NCI-H345 (cell line): ENCODE measurements at places on chromosomes 4 and X.

DNA sequence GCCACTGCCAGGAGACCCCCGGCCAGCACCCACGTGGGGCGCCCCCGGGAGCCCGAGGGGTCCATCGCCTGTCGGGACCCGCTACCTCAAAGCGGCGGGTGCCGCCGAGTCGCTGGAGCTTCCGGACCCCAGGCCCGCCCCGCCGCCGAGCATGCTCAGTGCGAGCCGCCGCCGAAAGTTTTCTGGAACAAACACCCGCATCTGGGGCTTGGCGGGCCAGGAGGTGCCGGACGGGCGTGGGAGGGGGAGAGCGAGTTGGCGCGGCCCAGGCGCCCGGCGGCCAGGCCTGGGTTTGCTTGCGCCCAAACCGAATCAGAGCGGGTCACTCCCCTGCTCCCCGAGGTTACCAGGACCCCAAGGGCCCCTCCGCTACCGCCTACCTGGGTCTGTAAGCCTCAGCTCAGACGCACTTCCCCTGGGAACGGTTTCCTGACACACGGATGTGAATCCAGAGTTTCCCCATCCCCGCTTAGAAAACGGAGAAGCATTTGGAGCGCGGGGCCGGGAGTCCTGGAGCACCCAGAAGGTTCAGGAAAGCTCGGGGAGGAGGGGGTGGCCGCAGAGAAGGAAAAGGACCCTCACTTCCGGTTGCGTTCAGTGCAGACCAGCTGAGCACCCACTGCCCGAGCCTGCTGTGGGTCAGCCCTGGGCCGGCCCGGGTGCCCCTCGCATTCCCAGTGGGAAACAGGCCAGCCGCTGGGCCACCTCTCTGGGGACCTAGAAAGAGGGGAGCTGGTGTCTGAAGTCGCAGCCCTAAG, at the start of gene EVC2:
Gene EVC2, minus strand, starts transcription at position 111 of the 758 bp plus-strand sequence. Its CDS starts 46 bp downstream, at position 65.
- peak; percentile 38 for DNase-seq

- no peak for DNase-seq
Observed at GRCh38 chr4:39456946-39457763, 1.6 kb downstream of the RPL9 start.

DNA sequence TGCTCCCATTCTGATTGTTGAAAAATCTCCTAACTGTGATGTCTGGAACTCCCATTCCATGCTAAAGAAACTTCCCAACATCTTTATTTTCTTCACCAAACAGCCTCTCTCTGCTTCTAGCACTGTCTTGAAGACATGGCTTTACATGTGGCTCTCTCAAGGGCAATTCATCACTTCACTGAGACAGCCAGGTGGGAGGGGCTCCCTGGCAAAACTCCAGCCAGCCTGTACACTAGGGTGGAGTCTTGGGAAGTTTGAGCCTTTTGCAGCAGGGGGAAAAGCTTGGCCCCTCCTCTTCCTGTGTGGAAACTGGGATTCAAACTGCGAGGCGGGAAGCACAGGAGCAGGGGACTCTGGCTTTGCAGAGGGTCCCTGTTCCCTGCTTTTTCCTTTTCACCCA, 130.5 kb upstream of the TTC29 start:
- no peak for DNase-seq

GRCh38 chr4:21768349-21769310, 179.9 kb downstream of the KCNIP4 start:
- peak; percentile 25 for DNase-seq

DNA sequence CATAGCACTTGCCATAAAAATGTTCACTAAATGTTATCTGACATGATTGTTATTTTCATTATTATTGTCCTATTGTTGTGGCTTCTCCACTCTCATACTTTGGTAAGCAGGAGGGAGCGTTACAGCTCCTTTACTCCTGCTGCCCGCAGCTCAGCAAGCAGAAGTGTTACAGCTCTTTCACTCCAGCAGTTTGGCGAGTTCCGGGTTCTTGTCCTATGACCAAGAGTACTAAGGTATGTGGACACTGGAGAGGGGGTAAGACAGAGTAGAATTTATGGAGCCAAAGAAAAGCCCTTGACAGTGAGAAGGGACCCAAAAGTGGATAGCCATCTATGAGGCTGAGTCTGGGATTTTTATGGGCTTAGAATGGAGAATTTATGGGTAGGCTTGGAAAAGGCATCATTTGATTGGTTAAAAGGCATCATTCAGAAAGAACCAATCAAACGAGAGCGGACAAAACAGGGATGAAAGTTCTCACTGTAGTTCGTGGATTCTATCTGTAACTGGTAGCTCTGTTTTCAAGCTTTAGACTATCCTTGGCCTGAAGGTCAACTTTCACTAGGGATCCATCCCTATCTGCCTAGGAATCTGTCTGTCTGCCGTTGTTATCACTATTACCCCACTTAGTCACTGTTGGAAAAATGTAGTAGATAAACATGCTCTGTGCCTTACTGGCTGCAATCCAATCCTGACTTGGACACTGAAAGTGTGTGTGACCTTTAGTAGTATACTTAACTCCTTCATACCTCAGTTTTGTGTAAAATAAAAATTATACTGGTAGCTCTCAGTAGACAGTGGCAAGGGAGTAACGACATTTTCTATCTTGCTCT, 545.6 kb upstream of the LCORL start:
- DNase-seq: no peak

- DNase-seq: no peak
Observed at GRCh38 chrX:22666441-22666840, 333.3 kb upstream of the DDX53 start.

DNA sequence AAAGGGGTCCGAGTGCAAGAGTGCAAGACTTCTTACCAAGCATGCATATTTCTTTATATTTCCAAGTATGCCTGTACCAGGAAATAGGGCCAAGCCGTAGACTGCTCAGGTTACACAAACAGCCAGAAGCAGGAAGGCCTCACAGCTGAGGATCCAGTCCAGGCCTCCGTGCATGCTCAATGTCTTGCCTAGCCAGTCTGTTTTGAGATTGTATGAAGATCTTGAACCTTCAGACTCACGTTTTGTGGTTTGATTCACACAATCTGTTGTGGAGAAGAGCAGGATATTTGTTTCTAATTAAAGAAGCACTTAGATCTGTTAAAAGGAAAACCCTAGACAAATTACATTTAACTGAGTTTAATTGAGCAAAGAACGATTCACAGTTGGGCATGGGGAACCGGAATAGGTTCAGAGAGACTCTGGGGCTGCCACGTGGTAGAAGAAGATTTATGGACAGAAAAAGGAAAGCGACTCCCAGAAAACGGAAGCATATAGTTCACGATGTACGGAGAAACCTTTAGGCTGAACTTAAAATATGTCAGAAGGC, 1.2 kb downstream of the MGST2 start:
- peak; percentile 26 for DNase-seq

DNA sequence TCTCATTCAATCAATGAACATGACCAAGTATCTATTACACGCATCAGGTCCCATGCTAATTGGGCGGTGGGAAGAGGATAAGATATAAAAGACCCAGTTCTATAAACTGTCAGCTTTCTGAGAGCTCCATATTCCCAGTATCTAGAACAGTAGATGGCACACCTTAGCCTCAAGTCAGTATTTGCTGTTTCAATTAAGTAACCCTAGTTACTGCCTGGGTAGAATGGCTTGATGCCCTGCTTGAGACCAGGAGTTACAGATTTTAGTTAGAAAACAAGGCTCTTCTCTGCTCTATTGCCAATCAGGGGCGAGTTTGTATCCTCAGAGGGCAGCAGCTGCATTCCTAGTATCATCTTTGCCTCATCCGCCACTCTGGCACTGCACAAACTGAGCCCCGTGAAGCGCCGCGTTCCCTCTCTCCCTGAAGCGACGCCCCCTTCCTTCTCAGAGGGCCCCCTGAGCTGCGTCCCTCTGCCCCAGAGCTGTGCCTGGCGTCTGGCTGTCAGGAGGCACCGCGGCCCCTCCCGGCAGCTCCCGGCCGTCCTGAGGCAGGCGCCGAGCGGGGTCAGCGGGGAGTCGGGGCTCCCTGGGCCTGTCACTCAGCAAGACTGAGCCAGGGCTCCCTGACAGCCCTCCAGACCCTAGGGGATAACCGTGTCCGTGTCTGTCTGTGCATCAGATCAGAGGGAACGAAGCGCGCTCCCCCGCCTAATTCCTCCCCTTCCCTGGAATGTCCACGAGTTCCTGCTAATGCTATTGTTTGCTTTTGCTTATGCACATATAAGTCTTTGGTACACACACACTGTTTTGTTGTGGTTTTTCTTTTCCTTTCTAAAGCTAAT, 212.4 kb upstream of the TTC29 start:
- no peak for DNase-seq

GRCh38 chrX:48648336-48648751, 35.3 kb upstream of the WAS start:
- peak; percentile 30 for DNase-seq

GRCh38 chr4:86959588-86960500, 25.0 kb downstream of the AFF1 start:
- DNase-seq: no peak

- DNase-seq: no peak
Observed at GRCh38 chr4:182920676-182921075, 3.5 kb upstream of the DCTD start.

- no peak for DNase-seq
Observed at GRCh38 chrX:47221756-47222155, 3.3 kb downstream of the CDK16 start.

GRCh38 chr4:14083150-14083549, 455.6 kb upstream of the BOD1L1 start:
- DNase-seq: no peak

GRCh38 chrX:134186362-134187121, 50.4 kb upstream of the CCDC160 start:
- DNase-seq: no peak

- no peak for DNase-seq
Observed at GRCh38 chr4:152278172-152278504, 257.8 kb downstream of the FBXW7 start.

- no peak for DNase-seq
Observed at GRCh38 chr4:116839826-116840225, 245.6 kb downstream of the TRAM1L1 start.

DNA sequence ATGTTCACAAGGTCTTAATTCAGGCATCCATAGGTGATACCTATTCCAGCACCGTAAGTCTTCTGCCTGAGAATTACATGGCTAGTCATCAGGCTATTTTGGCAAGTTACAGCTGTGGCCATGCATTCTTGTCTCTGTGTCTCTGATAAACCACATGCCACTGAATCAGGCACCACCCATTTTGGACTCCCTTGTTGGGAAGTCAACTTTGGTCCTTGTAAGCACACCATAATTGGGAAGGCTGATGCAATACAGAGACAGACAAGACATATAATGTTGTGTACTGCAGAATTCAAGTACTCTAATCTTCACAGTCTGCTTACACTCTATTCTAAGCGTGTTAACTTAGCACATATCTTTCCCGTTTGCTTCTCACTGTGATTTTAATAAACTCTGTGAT, 483.7 kb upstream of the FTHL17 start:
- no peak for DNase-seq

DNA sequence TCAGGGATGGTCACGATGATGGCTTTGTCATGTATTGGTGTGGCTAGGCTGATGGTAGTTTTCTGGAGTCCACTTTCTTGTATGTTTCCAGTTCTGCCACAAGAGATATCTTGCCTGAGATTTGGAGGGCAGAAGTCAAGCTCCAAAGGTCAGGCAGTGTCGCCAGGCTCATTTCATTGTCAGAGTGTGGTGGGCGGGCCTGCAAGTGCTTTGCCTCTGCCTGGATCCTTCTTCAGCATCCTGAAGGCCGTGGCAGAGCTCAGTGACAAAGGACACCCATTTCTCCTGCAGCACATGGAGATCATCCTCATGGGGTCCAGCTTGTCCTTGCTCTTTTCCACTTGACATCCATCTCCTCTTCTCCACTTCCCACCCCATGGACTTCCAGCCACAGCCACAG, 139.7 kb downstream of the SMIM20 start:
- DNase-seq: no peak

DNA sequence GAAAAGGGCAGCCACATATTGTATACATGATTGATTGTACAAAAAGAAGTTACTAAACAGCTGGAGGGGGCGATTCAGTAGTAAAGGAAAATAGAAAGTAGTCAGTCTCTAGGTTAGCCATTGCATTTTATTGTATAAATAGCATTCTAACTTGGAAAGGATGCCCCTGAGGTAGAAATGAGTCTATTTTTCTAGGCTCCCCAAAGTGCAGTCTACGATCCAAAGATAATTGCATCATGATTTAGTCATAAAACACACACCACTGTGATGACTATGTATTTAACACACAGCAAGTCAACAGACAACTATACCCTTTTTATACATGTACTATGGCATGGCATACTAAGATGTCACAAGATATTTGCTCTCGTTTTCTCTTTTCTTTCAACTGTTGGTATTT, 204.9 kb downstream of the APBB2 start:
- DNase-seq: peak; percentile 3

GRCh38 chr4:35246493-35246892, 997.8 kb downstream of the ARAP2 start:
- no peak for DNase-seq

DNA sequence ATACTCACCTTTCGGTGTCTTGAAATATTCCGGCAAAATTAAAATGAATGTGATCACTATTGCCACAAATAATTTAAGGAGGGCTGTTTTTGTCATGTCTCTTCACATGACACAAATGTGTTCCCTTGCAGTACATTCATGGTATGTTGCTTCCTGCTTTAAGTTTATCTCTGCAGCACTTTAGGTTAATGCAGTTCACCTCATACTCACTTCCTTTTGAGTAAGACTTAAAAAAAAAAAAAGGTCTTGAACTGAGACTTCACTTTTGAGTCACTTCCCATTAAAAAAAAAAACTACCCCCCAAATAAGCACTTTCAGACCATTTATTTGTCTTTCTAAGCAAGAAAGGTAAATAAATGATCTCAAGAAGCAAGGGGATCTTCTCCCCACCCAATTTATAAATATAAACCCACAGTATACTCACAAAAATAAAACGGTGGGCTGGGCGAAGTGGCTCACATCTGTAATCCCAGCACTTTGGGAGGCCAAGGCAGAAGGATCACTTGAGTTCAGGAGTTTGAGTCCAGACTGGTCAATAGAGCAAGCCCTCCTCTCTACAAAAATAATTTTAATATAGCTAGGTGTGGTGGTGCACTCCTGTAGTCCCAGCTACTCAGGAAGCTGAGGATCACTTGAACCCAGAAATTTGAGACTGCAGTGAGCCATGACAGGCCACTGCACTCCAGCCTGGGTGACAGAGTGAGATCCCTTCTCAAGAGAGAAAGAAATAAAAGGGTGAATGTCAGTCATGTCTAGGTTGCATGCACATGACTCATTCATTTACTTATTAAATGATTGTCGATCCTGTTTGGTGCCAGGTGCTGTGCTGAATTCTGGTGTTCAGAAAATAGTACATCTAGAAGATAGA, at the start of gene TMEM156:
Gene TMEM156, minus strand, starts transcription at position 192 of the 868 bp plus-strand sequence. Its CDS starts 96 bp downstream, at position 96.
- peak; percentile 28 for DNase-seq

- no peak for DNase-seq
Observed at GRCh38 chr4:83920375-83920774, 384.5 kb downstream of the GPAT3 start.

DNA sequence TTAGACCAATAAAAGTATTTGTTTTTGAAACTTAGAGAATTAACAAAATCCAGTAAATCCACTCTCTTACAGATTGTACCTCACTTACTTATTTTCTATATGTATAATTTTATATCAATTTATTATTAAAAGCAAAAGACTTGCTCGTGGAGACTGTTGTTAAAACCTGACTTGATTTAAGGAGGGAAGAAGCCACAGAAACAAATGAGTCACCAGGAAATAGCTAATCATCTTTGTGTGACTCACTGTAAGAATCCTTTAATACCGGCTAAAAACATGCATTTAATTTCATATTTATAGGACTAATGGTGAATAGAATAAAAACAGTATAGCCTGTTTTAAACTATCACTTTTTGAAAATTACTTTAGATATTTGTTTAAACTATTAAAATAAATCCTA, 29.9 kb upstream of the UBE2NL start:
- no peak for DNase-seq

- no peak for DNase-seq
Observed at GRCh38 chrX:51272638-51273037, 60.0 kb upstream of the NUDT10 start.
